C1 segment of cervical spinal cord (tissue), 14 donors: ENCODE measurements at places on chromosomes 5 and 9.

DNA sequence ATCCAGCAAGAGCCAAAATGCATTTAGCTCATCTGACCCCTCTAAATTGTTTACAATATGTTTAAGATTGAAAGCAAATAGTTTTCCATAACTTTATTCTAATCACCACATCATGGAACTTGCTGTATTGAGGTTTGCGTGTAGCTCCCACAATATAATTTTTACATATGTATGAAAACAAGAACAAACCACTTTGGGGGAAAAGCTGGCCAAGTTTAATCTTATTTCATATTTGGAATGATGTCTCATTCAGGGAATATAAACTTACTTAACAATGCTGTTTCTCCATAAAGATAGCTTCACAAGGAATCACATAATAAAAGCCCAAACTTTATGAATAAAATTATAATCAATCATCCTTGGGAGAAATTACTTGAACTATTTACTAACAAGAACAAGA is 194.6 kb upstream of the PCSK5 start:
- no peak for DNase-seq

GRCh38 chr5:73606206-73606753 is 19.7 kb upstream of the ARHGEF28 start:
- DNase-seq = no peak

DNA sequence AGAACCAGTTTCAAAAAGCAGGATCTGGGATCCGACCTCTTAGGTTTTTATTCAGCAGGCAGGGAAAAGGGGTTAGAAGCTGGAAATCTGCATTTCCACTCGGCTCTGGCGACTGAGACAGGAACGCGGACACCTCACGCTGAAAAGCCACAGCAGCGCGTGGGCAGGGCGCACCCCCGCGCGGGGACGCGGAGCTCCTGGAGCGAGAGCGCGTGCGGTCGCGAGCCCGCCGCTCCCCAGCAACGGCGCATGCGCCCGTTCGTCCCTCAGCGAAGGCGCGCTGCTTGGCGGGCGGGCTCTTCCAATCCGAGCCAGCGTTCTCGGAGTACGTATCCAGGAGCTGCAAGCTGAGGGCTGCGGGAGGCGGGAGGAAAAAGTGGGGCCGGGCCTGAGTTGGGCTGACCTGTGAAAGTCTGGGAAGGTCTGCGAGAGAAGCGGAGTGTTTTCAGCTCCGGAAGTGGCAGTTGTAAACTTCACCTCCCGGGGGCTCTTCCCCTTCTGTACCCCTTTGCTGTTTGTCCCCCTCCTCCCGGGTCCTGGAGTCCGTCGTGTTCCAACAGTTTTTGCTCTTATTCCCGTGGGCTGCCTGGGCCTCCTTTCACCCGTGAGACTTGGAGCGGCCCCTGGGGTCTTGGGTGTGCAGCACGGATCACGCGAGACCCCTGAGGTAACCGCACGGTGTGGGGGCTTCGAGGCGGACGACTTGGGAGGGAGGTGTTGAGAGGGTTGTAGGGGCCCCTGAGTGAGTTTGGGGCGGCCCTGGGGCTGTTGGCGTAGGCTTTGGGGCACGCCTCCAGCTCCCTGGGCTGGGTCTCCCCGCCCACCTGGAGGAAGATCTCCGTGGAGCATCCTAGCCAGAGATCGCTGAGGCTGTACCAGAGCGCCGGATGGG is at the start of gene CCDC171:
TSS of gene CCDC171 (plus strand) at position 408 of the 892 bp plus-strand sequence. CDS start 11,046 bp downstream, outside the sequence.
- peak; percentile 77 for DNase-seq

- DNase-seq = no peak
These were observed 776 bp upstream of the TERT start for GRCh38 chr5:1295650-1296037.

DNA sequence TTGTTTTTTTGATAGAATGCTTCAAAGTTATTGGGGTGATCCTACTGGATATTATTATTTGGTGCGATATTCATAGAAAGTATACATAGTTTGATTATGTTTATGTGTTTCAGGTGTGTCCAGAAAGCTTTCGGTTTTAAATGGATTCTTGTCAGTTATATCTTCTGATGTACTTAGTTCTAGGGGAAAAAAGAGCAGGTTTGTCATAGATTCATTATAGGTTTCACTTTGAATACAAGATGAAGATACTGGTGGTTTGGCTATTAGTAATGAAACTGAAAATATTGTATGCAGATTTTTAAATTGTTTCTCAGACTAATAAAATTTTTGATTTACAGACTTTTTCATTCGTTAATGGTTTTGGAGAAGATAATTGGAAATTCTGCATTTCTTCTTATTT is 98.9 kb downstream of the MAN2A1 start:
- DNase-seq = no peak

DNA sequence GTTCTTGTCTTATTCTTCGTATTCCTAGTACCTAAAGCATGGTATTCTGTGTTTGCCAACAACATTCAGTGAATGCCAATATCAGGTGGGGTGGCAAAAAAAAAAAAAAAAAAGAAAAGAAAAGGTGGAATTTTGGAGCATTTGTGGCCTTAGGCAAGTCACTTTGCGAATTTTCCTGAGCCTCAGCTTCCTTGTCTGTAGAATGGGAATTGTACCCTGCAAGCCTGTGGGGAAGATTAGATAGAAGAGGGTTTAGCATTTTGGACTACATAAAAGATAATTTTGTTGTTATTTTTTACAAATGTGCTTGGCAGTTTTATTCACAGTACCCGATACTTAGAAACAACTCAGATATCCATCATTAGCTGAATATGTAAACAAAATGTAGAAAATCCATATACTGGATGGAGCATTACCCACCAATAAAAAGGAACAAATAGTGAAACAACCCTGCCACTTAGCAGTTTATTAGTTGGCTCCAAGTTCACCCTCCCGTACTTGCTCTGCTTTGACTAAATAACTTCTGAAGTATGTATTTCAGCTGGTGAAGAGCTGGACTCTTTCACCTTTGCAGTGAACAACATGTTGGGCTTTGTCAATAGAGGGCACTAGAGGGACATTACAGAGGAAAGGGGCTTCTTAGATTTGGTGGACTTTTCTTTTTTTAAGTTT is 13.6 kb downstream of the UBE2D2 start:
- no peak for DNase-seq

DNA sequence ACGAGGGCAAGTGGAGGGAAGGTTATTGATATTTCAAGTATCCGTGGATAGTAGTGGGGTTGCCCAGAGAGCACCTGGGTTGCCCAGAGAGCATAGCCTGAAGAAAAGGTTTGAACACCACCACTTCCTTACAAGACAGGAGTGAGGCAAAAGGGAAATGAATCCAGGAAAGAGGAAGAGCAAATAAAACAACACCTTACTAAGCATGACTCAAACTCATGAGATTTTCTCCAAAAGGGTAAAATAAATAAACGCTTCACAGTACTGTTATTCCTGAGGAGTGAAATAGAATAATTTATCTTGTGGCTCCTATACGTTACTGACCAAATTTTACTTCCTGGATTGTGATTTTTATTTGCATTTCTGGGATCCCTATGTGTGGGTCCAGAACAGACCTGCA is 65.2 kb upstream of the PTPRD start:
- no peak for DNase-seq
